Activated T-helper 1 cell treated with anti-CD3 and anti-CD28 coated beads, Interleukin-2, amount 50 U/mL, for 16 hours (primary cell): ENCODE measurements at places on chromosomes 2 and 18.

- DNase-seq: no peak
Measured at GRCh38 chr2:46976556-46977279, 61.1 kb upstream of the MCFD2 start.

- DNase-seq: no peak
Measured at GRCh38 chr2:58660046-58660445, 418.9 kb upstream of the FANCL start.

DNA sequence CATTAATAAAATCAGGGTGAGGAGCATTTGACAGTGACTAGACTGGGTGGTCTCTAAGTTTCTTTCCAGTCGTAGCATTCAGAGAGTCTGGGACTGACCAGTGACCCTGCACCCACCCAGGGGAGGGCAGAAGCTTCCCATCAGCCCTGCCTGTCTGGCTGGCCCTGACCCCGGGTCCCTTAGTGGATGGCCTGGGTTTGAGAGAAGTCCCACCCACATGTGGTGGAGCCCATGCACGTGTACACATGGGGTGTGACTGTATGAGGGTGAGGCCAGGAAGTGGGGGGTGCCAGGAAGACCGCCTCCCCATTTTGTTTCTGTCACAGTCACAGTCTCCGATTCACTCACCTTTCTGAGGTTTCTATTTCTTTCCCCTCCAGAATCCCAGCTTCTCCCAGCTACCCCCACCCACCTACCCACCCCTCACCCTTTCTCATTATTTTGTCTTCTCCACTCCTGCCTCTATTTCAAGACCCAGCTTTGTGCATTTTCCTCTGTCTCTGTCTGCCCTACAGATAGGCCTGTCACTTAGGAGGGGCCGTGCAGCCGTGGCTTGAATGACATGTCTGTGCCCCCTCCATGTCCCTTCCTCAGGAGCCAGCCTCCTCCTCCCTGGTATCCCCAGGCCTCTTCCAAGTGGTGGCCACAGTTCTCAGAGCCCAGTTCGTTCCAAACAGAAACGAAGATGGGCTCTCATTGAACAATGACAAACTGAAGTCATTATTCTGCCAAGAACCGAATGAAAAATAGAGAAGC lies 13.6 kb downstream of the CIB4 start:
- no peak for DNase-seq

GRCh38 chr2:136059036-136059472 lies 58.9 kb downstream of the CXCR4 start:
- DNase-seq: no peak

DNA sequence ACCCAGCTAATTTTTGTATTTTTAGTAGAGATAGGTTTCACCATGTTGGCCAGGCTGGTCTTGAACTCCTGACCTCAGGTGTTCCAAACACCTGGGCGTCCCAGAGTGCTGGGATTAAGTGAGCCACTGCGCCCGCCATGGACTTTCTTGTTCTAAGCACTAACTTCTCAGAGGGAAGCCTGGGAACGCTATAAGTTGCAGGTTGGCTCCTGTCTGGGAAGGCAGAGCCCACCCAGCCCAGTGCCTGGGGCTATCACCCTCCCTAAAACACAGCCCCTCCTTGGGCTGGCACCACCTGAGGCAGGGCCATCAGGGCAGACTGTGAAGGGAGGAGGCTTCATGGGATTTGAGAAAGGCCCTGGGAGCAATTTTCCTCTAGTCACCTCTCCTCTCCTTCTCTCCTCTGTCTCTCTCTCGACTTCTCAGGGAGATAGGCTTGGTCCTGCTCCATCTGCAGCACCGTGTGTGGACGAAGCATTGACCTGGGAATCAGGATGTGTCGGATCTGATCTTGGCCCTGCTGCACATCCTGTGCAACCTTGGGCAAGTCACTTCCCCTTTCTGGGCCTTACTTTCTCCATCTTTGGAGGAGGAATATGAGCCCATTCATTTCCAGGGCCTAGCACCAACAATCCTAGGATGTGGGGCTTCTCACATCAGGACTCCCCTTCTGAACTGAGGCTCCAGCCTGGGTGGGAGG lies 10.9 kb downstream of the PSD4 start:
- no peak for DNase-seq

GRCh38 chr2:231521443-231521842 lies 8.8 kb downstream of the NMUR1 start:
- DNase-seq: no peak

- no peak for DNase-seq
Measured at GRCh38 chr2:219614076-219614860, 13.2 kb upstream of the SLC4A3 start.

GRCh38 chr18:79484661-79485621 lies 89.2 kb downstream of the NFATC1 start:
- no peak for DNase-seq

GRCh38 chr18:10367836-10368235 lies 86.6 kb upstream of the APCDD1 start:
- DNase-seq: no peak

GRCh38 chr2:101809698-101810097 lies 112.2 kb downstream of the MAP4K4 start:
- no peak for DNase-seq

DNA sequence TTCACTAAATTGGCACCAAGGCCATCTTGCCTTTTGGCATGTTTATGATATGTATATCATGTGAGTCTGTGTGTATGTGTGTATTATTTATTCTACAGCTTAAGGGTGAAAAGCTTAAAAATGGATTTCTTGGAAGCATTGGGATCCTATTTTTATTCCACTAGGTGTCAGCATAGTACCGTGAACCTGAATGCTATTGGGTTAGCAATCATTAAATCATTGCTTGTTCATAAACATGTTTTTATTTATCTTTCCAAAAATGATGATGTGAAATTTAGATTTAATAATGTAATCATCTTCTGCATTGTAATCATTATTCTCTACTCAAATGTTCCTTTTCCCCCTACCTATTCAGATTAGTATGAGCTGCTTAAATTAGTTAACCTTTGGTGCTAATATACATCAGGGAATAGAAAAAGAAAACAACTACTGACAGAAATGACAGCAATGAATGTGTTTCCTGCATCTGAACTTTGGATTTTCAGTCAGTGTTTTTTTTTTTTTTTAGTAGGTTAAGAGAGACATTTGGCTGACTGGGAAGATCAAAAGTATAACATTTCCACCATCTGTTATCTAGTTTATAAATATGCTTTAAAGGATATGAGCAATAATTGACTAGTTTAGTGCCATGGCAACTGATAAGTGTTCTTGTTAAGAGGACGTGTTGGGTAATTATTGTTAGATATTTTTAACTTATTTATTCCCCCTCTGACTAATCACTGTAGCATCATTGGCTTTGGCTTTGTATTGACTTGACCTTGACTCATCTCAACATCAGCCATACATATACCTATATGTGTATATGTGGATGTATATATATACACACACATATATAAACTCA lies 14.1 kb upstream of the ZSWIM2 start:
- no peak for DNase-seq

DNA sequence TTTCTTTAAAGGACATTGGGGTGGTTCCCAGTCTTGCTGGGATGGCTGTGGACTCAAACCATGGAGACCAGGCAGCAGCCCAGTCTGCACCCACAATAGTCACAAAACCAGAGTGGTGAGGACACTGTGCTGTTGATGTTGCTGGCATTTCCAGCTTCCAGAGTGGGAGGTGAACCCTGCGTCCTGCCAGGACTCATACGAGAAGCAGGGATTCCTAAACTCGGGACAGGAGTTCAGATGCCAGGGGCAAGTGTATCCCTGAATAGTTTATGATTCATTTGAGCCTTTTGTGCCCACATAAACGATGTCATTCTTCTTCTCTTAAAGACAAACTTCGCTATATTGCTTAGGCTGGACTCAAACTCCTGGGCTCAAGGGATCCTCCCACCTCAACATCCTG lies 62.8 kb downstream of the TCF7L1 start:
- DNase-seq: no peak

DNA sequence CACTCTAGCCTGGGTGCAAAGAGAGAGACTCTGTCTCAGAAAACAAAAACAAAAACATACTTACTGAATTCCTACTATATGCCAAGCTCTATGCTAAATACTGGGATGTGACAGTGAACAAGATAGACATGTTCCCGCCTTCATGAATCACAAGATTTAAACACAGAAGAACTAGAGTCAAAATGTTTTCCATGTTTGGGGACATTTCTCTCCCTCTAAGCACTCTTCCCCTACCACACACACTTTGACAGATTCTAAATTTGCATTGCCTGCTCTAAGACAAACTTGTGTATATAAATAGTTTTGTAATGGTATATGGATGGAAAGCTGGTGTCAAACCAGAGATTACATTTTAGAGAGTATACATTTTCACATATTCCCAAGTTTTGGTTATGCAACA lies 11.1 kb downstream of the CYBRD1 start:
- DNase-seq: no peak

DNA sequence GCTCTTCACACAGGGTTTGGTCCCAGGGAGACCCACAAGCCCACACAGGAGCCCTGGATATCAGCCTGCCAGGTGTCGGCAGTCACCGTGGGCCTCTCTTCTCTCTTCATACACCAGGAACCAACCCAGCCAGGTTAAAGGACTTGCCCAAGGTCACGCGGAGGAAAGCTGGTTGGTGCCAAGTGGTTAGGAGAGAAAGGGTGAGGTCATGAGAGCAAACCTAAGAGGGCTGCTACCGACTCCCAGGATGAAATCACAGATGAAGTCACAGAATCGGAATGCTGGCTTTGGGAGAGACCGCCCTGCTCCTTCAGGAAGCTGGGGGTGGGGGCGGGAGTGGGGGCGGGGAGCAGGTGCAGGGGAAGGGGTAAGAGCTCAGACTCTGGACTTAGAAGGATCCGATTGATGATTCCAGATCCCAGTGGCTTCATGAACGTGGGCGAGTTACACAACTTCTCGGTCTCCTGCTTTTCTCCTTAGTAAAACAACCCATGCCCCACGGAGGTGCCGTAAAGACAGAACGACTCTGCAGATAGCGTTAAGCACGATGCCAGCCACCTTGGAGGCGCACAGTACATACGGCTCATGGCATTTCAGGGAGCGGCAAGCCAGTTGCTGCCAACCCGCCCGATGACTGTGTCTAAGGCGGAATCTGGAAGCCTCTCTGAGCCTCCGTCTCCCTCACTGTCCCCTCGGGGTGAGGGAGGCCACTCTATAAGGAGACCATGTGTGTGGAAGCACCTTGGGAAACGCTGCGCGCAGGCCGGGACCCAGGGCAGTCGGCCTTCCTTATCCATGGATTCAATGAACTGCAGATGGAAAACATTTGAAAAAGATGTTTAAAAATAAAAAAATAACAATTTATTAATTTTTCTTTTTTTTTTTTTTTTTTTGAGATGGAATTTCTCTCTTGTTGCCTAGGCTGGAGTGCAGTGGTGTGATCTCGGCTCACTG lies 23.0 kb upstream of the TAF1B start:
- DNase-seq: no peak

DNA sequence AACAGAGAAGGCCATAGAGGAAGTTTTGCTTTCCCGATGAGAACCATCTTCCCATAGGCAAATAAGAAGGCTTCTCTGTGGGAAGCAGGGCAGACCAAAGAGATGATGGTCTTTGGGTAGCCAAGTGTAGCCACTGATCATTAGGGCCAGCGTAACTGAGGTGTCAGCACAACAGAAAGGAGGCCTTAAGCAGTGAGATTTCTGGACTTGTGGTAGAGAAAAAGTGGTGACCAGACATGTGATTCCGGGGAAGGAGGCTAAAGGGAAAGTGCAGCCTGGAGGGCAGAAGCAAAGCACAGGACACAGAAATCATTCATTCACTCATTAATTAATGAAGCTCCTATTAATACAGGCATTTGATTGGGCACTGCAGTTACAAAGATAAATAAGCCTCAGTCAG lies 15.4 kb downstream of the EVA1A start:
- no peak for DNase-seq

- no peak for DNase-seq
Measured at GRCh38 chr18:74411475-74411874, 45.6 kb downstream of the DIPK1C start.

DNA sequence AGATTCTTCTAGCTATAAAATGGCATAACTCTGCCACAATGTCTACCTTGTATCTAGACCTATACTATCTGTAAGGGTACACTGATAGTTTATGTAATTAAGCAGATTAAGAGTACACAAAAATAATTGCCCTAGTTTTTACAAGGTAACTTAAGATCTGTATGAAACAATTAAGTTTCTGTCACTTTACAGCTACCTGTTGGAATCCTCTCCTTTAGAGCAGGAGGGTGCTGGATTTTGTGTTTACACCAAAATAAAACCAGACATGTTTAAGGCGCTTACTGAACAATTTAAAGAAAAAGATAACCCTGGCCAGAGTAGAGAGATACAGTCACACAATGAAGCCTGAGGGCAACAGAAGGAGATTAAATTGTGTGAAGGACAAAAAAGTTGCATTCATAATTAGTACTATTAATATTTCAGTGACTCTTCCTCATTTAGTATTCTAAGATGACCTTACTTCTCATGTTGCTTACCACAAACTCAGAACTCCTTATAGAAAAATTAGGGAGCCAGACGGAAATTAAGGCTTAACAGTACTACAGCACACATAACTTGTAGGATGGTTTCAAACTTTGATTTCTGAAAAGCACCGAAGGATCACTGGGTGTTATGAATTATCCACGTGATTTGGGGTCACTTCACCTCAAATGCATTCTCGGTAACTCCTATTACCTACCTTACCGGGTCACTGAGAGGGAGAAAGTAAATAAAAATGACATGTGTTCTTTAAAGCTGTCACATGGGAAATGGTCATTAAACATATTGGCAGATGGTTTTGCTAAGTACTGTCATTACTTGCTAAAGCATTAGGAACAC lies 1.0 kb downstream of the DARS1 start:
- DNase-seq: no peak

GRCh38 chr2:235500761-235501672 lies 7.2 kb downstream of the AGAP1 start:
- no peak for DNase-seq

DNA sequence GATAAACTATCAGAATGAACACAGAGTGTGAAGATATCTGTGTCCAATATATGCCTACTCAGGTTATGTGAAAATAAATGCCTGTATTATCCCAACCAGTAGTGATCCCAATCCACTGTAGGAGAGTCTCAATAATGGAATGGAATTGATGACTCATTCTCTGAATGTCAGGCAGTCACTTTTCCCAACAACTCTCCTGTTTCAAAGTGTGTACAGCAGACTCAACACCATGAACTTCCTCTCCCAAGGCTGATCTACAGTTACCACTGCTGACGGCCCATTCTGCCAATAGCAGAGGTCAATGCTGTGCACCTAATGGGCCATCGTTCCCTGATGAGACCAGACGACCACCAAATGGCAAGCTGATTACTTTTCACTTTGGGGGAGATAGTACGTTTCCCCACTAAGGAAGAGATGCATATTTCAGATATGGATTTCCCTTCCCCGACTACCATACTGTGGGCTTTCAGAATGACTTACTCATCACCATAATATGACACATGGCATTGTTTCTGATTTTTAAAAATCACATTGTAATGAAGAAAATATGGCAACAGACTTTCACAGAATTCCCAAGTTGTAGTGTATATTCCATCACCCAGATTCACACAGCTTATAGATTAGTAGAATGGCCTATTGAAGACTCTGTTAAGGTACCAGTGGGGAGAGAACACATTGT lies 601.7 kb upstream of the VRK2 start:
- DNase-seq: no peak
